ENCODE measurements at places on chromosomes 11 and 22.

- DNase-seq, result no peak
Observed at GRCh38 chr11:75667255-75667830, 1.5 kb downstream of the MAP6 start.

DNA sequence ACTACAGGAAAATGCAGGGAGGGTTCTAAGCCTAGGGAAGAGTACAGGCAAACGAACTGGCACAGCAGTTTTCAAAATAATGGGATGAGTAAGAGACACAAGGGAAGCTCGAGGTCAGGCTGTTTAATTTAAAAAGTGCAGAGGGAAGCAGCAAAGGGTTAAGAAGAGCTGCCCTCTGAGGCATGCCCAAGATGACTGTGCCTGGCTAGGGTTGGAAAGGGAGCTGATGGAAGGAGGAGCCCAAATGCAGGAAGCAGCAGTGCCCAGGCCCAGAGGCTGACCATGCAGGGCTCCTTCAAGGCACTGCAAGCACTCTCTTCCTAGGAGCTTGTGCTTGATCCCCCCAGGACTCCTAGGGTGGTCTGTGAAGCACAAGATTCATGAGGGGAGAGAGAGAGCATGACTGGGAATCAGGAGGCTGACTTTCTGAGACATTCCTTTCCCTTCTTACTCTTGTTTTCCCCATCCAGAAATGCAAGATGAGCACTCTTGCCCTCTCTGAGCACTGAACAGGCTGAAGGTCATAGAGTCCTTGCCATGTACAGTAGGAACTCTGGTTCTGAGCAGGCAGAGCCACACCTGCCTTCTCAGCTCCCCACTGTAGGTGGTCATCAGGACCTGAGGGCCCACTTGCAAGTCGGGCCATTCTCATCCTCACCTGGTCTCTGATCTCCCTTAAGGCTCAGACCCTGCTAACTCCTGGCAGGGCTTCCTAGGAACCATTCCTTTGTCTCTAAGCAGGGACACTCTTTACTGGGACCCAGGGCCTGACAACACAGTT, 46.7 kb upstream of the DRD2 start:
- no peak for DNase-seq

DNA sequence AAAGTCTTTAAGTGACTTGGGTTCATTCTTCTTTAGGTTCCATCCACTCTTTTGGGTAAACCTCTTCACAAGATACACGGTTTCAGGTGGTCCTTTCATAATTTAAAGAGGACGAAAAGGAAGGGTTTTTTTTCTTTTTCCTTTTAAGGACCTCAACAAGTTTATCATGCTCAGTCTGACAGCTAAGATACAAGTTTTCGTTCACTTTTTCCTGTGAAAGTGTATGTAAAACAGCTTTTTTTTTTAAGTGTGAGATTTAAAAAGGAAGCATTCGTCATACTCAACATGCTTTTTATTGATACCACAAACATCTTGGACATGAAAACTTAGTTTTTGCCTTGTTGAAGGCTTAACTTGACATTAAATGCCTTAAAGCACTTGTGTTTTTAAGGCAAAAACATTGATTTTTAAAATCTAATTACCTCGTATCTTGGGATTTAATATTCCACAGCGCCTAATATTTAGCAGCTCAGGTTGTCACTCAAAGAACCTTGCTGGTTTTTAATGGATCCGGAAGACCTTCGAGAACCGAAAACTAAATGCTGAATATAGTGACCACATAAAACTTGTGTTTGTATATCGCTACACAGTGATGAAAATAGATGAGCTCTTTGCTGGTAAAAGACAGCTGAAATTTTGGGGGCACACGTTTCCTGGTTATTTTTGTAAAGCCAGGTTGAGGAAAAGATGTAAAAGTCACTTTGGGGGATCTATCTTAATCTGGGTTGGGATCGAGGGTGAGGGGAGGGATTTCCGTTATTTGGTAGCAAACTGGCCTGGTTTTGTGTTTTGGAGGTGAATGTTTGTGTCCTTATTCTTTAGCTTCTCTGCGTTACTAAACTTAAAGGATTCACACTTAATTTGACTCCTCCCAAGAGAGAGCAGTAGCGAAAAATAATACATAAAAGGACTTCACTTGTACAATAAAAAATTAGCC, 2.3 kb downstream of the PCF11 start:
- DNase-seq, result no peak

DNA sequence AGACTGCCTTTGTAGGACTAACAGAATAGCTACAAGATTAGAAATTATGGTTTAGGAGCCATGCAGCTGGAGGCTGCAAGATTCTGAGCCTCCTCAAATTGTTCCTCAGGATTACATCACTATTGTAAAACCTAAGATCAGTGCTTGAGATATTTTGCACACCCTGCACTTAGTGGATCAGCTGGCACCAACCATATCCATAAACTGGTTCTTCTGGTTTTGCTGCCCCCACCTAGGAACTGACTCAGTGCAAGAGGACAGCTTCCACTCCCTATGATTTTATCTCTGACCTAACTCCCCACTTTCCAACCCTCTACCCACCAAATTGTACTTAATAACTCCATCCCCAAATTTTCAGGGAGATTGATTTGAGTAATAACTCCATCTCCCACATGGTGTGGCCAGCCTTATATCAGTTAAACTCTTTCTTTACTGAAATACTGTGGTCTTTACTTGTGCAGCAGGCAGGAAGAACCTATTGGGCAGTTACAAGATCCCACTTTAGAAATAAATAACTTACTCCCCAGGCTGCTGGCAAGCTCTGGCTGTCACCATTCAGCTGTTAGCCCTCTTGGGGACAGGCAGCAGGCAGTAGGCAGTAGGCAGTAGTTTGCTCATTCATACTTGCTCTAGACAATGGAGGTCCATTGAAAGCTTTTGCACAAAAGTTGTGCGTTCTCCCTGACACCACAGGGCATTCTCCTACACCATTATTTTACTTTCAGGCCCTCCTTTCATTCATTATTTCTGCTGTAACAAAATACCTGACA, 119.0 kb downstream of the SLC17A6 start:
- DNase-seq, result no peak

DNA sequence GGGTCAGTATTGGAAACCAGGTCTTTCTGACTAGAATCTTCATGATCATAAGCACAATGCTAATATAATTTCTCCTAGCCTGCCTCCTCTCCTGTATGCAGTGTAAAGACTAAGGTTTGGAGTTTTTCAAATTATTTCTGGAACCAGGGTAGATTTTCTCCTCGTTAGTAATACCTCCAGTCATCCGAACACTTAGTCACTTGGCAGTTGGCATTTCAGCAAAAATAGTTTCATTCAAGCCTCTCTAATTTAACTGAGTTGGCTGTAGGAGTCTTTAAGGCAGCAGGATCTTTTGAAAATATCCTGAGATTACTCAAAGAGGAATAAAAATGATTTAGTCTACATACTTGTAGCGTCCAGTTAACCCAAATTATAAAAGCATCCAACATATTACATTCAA, 6.3 kb downstream of the TYR start:
- DNase-seq, result peak; percentile 73

DNA sequence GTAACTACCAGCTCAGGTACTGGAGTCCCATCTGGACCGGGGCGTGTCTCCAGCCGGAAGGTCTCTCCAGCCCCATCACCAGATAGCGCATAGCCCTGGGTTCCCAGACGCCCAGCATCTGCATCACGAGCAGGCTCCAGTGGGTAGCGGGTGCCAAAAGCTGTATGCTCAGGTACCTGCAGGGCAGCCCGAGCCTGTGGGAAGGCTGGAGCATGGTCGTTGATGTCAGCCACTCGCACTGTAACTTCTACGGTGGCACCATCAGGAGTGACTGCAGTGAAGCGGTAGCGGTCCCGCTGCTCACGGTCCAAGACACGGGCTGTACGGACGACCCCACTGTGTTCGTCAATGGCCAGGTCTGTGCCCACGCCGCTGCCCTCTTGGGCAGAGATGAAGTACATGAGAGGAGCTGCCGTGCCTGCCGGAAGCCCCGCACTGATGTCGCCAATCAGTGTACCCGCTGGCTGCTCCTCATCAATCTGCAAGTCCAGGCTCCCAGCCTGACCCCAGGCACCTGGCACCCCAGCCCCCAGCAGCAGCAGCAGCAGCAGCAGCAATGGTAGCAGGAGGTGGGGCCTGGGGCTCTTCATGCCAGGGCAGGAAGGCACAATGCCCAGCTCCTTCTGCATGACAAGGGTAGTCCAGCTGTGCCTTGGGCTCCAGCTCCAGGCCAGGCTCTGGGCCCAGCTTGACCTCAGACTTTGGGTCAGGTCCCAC, 14.5 kb downstream of the DCHS1 start:
- DNase-seq, result no peak

DNA sequence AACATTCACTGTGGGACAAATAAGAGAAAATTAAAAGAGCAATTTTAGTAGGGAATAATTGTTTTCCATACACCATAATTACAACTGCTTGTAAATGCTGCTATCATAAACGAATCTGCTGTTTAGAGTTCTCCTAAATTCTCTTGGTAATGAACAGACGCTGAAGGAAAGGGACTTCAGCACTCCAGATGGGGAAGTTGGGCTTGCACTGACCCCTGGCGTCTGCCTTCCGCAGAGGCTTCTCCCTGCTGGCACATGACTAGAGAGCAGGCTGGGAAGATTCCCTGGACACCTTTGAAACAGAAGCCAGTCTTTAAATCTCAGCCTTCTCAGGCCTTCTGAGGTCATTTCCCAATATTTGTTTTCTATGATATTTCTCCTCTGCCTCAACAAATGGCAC, 84.1 kb downstream of the NXPE2 start:
- no peak for DNase-seq

DNA sequence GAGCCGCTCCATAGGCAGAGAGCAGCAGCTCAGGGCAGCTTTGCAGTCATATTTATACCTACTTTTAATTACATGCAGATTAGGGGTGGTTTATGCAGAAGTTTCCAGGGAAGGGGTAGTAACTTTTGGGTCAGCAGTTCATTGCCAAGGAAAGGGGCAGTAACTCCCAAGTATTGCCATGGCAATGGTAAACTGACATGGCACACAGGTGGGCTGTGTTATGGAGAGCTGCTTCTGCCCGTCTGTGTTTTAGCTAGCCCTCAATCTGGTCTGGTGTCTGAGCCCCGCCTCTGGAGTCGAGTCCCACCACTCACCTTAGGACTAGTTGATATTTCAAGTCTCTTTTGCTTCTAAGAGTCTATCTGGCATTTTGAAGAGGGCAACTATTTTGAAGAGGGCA, 12.2 kb upstream of the ZBTB16 start:
- no peak for DNase-seq

DNA sequence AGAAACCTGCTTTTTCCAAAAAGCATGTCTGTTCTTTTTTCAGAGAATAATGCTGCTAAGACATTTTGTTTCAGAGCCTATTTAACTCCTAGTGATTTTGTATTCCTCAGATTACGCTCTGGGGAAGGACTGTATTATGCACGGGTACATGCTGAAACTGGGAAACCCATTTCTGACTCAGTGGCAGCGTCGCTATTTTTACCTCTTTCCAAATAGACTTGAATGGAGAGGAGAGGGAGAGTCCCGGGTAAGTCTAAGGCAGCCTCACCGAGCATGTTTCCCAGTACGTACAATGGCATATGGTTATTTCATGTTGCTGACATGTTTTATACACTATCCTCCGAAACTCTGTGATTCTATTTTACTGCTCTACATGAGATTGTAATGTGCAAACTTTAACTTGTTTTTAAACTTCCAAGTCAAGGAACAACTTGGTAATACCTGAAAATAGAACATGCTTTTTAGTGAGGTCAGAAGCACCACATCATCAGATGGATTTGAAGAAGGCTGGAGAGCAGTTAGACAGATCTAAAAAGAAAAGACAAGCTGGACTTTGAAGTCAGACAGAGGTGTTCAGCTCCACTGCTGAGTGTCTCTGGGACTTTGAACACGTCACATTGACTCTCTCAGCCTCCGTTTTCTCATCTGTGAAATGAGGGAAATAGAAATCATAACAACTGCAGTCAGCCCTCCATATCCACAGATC, 23.7 kb upstream of the MYO18B start:
- no peak for DNase-seq

- DNase-seq, result no peak
Observed at GRCh38 chr22:32564170-32565001, 89.8 kb downstream of the FBXO7 start.

DNA sequence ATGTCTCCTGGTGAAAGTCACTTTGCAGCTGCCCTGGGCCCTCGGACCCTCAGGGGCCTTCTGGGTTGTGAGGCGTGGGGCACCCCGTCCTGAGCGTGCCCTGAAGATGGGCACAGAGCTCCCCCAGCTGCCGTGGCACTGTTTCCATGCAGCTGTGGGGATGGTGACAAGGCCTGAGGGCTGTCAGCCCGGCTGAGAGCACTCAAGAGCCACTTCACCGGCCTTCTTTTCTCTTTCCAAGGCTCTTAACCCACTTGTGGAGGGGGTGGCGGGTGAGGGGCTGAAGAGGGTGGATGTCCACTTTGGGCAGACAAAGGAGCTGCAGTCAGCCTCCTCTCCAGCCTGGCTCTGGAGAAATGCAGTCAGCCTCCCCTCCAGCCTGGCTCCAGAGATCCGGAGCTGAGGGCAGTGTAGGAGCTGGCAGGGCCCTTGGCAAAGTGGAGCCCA, 239.5 kb downstream of the ST3GAL4 start:
- DNase-seq, result no peak

DNA sequence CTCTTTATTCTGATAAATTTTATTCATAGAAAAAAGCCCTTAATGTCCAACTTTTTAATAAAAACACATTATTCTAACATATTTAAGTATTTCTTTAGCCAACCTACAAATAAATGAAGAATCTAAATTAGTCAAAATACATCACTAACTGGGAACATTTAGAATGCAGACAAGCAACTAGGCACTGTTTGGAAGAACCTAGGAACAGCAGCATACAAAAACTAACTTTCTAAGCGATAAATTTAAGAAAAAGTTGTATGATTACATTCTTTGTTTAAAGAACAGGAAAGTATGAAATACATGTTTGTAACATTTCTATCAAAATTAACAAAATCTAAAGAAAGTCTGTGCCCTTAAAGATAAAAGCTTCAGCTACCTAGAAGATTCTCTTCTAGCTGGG, 35.3 kb downstream of the PI4KA start:
- DNase-seq, result no peak

DNA sequence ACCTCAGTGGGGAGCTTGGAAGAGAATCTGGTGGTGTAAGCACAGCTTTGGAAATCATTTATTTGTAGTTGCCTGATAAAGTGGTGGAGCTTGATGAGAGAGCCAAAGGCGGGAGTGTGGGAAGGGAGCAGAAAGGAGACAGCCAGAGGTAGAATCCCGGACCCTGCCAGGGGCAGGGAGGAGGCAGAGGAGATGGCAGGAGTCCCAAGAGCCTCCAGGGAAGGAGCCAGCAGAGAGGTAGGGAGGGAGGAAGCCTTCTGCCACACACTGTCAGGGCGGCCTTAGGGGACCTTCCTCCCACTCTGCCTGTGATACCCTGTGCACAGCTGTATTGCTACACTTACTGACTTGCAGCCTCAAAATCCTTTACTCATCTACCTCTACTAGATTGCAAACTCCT, 15.4 kb downstream of the SCUBE2 start:
- DNase-seq, result no peak

- DNase-seq, result no peak
Observed at GRCh38 chr11:119445850-119446249, 22.9 kb upstream of the THY1 start.
